ENCODE measurements at places on chromosomes 4 and X. TPM values are rescaled to one million over a fixed set of nuclear protein-coding genes. Genes with fewer than 3 reads are reported as not detected.

The GRIPAP1 gene
- total RNA-seq: 101 TPM

The FAM9B gene
- not detected for total RNA-seq

- no peak overlapping the region for H3K27ac ChIP-seq
- no peaks in the 10 kb centered on the region for H3K36me3 ChIP-seq
- DNase-seq: no peak
- H3K4me1 ChIP-seq: no peaks in the 10 kb centered on the region
- no peak overlapping the region for H3K4me3 ChIP-seq
Measured at GRCh38 chrX:153777261-153778090, 3.4 kb upstream of the SRPK3 start.

DNA sequence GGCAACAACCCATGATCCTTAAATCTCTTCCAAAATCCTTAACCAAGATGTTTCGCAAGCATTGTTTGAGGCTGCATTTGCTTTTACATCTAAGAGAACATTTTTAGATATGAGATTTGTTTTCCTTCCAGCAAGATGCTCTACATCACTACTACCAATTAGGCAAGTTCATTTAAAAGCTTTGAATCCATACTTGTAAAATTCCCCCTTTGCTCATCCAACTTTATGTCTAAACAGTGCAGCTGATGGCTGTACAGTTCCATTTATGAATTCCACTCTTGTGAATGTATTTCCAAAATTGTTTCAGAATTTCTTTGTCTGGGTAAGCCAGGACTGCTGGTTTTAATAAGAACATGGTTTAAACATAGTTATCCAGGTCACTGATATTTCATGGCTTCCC, 31.5 kb downstream of the RAI2 start:
- no peak overlapping the region for H3K27ac ChIP-seq
- no peaks in the 10 kb centered on the region for H3K27me3 ChIP-seq
- no peak for DNase-seq
- no peaks in the 10 kb centered on the region for H3K36me3 ChIP-seq
- no peak overlapping the region for H3K4me3 ChIP-seq

GRCh38 chr4:54819034-54819433, 161.3 kb downstream of the KIT start:
- H3K27ac ChIP-seq: no peak overlapping the region
- DNase-seq: no peak
- no peak overlapping the region for H3K4me3 ChIP-seq
- H3K27me3 ChIP-seq: no peaks in the 10 kb centered on the region
- H3K36me3 ChIP-seq: no peaks in the 10 kb centered on the region

DNA sequence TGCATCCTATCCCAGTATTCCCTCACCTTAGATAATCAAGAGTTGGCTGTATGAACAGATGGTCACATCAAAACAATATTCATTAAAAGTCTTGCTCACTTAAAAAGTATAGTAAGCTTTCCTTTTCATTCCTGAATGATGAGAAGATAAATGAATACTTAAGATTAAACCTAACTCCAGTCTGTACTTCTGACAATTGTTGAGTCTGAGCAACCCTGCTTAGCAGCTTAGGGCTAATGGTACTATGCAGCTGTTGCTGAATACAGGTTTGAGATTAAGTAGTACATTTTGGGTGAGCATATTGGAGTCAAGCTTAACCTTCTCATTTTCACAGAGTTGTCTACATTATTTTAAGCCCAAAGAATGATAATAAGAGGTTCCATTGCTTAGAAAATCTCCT, 121.7 kb upstream of the ETNPPL start:
- H3K27me3 ChIP-seq: no peaks in the 10 kb centered on the region
- H3K27ac ChIP-seq: no peak overlapping the region
- no peak for DNase-seq
- no peaks in the 10 kb centered on the region for H3K36me3 ChIP-seq
- H3K4me3 ChIP-seq: no peak overlapping the region
- H3K4me1 ChIP-seq: no peaks in the 10 kb centered on the region

DNA sequence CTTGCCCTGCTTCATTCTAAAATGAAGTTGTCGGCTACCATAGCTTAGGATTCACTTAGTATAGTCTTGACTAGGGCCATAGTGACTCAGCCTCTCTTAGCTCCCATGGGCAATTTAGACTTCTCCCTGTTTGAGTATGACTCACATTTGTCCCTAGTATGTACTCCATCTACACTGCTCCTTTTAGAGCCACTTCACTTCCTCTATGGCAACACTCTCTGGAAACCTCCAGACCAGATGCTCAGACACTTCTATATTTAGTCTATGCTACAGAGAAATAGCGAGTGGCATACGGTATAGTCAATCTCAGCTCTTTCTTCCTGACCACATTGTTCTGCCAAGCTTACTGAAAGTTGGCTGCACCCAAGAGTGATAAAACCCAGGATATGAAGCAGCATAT, 11.2 kb downstream of the MEPE start:
- no peak overlapping the region for H3K4me3 ChIP-seq
- H3K36me3 ChIP-seq: no peaks in the 10 kb centered on the region
- H3K27ac ChIP-seq: no peak overlapping the region
- no peaks in the 10 kb centered on the region for H3K4me1 ChIP-seq
- peaks cover 4% of the 10 kb centered on the region for H3K27me3 ChIP-seq
- DNase-seq: no peak

- H3K27me3 ChIP-seq: no peaks in the 10 kb centered on the region
- no peak for DNase-seq
- no peak overlapping the region for H3K27ac ChIP-seq
- H3K4me1 ChIP-seq: no peaks in the 10 kb centered on the region
Measured at GRCh38 chr4:11537846-11538245, 109.2 kb upstream of the HS3ST1 start.

- no peak overlapping the region for H3K27ac ChIP-seq
- DNase-seq: no peak
- H3K36me3 ChIP-seq: no peaks in the 10 kb centered on the region
- no peaks in the 10 kb centered on the region for H3K4me1 ChIP-seq
- H3K27me3 ChIP-seq: no peaks in the 10 kb centered on the region
Measured at GRCh38 chr4:165355900-165356300, 22.9 kb upstream of the CPE start.
